ENCODE measurements at places on chromosomes 2 and 18.

DNA sequence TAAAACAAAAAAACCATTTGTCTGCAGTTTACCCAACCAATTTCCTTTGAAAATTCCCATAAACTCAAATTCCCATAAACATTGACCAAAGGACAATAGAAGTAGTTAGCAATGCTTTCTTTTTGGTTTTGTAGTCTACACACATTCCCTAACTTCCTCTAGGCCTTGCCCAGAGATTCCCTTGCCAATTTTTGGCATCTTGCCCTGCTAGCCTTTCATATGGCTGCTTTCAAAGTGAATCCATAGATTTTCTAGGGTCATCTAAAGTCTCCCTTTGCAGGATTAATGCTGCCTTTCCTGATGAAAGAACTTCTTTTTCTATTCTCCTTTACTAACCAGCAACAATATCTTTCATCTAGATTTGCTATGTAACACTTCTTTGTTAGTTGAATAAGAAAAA lies 33.4 kb downstream of the THSD7B start:
- DNase-seq: no peak

- DNase-seq: no peak
These were observed 113.9 kb downstream of the MREG start for GRCh38 chr2:215899141-215900074.

GRCh38 chr2:15811367-15811766 lies 129.0 kb upstream of the MYCN start:
- DNase-seq: no peak

- DNase-seq: no peak
These were observed 513.7 kb upstream of the ID2 start for GRCh38 chr2:8168022-8168717.

DNA sequence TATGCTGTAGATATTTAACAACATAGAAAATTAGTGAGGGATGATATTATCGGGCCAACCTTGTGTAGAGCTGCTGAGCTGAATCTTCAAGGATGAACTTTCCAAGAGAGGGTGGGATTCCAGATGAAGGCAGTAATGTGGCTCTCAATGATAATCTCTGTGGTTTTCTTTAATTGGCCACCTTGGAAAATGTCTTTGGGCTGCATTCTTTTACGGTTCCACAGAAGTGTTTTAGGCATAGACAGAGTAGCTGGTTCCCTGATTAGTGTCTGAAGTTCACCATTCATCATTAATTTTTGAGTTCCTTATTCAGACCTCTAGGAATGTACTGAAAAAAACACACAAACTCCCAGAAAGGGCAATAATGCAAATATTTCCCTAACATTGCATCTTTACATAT lies 1566.9 kb upstream of the PIK3C3 start:
- DNase-seq: no peak

GRCh38 chr18:3409811-3410210 lies 40.2 kb upstream of the TGIF1 start:
- no peak for DNase-seq

- DNase-seq: no peak
These were observed 164.1 kb downstream of the GALNT14 start for GRCh38 chr2:30974092-30974491.

DNA sequence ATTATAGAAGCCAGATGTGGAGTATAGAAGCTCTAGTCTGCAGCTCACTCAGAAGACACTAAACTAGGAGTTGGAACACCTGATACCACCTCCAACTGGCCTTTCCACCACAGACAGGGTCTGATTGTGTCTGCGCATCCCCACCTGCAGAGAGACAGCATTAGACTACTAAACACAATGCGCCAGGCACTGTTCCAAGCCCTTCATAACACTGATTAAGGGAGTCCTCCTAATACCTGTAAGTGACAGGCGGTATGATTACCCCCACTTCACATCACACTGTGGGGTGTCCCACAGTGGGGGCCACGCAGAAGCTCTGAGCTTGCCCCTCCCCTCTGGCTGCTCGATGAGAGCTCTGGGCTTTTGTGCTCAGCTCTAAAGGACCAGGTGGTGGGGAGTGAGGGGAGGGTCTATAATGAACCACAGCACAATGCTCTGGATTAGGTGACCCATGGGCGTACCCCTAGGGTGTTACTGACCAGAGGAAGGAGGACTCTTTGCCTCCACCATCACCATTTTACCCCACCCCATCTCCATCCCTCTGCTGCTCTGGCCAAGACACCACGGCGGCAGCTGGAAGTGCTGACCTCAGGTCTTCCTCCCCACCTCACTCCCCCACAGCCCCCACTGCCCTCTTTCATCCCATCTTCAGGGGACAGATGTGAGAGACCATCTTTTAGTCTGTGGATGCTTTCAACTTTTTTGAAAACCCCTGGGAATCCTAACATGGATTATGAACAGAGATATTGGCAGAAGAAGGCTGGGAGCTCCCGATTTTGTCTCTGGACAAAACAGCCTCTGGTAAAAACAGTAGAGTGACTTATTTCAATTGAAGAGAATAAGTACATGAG lies 145.1 kb downstream of the GFPT1 start:
- DNase-seq: no peak

- DNase-seq: no peak
These were observed 139.3 kb downstream of the SETBP1 start for GRCh38 chr18:44819944-44820510.

GRCh38 chr2:56185582-56186046 lies 1.8 kb downstream of the CCDC85A start:
- no peak for DNase-seq

- DNase-seq: no peak
These were observed 49.7 kb downstream of the KCNF1 start for GRCh38 chr2:10961490-10961875.

GRCh38 chr18:49179222-49179621 lies 228.5 kb upstream of the SMAD7 start:
- no peak for DNase-seq

DNA sequence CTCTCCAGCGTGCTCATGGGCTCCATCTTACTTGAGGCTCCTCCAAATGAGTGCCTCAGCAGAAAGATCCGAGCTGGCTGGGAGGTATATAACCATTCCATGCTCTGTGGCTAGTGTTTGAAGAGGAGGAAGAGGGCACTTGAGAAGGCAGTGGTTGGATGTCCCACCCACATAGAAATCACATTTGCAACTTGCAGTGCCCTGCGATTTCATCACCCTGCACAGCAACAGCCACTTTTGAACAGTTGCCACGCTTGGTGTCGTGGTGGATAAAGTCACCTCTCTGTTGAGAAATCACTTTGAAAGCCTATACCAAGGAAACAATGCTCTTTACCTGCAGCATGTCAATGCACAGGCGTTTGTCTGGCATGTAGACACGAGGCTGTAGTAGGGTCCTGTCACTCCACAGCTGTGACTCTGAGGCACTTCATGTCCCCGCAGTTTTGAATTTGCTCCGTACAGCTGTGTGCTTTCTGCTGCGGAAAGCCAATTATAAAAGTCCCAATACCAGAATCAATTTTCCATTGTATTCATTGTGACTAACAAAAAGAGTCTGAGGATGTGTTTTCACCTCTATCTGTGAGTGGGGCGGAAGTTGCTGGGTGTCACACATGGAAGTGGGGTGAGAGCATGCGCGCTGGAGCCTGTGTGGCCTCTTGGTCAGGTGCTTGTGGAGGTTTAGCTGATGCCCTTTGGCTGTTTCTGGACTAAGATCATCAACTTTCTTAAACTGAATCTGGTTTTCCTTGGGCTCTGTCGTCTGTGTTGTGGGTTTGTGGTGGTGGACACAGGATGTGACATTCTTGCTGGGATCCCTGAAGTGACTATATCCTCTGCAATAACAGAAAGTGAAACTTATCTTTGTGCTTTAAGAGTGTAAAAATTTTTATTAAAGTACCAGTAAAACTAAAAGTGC lies 2.8 kb downstream of the CNDP2 start:
- no peak for DNase-seq

GRCh38 chr2:53859206-53860181 lies at the start of gene GPR75:
GPR75 (minus strand) TSS chr2:53859967; CDS start chr2:53854756, 5,211 bp downstream.
- DNase-seq: no peak

DNA sequence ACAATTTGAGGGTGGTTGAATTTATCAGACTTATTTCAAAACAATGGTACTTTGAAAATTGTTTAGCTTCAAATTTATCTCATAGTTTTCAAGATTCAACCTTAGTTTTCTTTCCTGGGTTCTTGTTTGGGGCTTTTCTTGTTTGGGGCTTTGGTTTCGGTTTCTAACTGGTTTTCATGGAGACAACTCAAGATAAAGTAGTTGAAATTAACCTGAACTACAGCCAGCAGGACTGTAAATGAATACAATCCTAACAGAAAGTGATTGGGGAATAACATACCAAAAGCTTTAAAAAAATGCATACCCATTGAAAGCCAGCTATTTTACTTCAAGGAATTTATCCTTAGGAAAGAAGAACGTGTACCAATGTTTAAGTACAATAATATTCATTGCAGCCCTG lies 133.5 kb upstream of the SLC14A2 start:
- no peak for DNase-seq
